ENCODE measurements at places on chromosomes 2 and 18.
A peak's percentile ranks its signal among the peaks of the same experiment; 100 is the strongest.

- DNase-seq = no peak
Measured at GRCh38 chr2:58967736-58968135, 726.6 kb upstream of the FANCL start.

- no peak for DNase-seq
Measured at GRCh38 chr2:231965102-231965501, 3.6 kb downstream of the DIS3L2 start.

- no peak for DNase-seq
Measured at GRCh38 chr2:85397925-85398331, 12.2 kb downstream of the CAPG start.

DNA sequence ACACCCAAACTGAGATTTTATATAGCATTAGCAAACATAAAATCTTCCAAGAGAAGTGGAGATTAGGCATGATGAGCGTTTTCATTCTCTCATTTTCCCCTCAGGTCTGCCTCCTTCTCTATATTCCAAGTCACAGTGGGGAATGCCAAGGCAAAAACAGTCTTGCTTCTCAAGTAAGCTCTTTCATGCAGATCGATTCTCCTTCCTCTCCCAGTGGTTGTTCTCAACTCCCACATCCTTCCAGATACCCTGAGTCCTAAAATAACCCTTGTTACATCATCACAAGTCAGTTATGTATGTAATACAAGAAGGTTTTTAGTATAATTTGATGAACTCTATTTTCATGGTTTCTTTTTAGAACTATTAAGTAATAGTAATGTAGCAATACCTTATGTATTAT is 150.6 kb downstream of the TXNL1 start:
- no peak for DNase-seq

DNA sequence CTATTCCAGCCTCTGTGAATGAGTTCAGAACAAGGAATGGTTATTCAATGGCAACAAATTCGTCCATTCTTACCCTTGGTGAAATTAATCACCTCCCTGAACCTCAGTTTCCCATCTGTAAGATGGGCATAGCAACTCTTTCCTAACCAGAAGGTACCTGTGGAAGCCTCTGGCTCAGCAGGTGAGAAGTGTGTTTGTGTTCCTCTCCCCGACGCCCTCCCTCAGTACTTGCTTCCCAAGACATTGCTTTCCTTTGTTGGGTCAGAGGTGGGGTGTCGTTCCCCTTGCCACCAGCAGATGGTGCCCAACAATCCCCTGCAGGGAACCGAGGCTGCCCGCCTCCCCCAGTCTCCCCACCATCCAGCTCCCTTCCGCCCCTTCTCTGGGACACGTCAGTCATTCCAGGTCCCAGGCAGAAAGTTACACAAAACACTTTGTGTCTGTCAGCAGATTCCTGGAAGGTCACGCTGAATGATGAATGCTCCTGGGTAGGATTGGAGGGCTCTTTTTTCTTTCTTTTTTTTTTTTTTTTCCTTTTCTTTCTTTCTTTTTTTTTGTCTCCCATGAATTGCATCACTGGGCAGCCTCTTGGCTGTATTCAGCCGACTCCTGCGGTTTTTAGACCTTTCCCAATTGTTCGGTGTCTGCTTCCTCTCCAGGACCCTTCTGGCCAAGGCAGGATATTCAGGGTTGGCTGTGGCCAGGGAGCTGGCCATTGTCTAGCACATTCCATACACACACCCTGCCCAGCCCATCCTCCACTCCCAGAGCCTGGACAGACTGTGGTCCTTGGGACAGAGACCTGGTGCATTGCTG is 117.3 kb downstream of the LPIN1 start:
- peak; percentile 48 for DNase-seq

DNA sequence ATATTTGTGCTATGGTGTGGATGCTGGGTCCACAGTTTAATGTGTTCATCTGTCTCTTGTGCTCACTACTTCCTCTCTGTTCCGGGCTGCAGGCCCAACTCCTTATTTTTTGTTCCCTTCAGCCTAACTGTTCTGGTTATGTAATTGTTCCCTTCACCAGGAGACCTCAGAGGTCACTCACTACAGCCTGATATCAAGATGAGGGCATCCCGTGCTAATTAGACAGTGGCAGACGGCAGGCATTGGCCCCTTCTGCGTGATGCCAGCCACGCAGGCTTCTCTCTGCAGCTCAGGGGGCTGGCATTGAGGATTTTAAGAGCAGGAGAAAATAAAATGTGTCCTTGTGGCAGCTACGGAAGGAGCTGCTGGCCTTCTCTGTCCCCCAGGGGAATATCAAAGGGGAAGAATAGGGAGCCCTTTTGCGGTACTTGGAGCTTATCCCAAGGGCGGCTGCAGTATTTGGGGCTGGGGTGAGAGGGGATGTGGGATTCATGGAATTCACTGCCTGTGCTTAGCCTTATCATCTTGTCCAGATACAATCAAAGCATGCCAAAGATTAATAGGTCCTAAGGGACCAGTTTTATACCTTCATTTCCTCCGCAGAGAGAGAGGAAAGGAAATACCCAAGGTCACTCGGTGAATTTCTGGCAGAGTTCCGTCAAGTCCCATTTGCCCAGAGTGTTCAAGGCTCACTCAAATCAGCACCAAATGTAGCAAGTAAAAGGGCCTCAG is 53.3 kb upstream of the TRIB2 start:
- DNase-seq = no peak

DNA sequence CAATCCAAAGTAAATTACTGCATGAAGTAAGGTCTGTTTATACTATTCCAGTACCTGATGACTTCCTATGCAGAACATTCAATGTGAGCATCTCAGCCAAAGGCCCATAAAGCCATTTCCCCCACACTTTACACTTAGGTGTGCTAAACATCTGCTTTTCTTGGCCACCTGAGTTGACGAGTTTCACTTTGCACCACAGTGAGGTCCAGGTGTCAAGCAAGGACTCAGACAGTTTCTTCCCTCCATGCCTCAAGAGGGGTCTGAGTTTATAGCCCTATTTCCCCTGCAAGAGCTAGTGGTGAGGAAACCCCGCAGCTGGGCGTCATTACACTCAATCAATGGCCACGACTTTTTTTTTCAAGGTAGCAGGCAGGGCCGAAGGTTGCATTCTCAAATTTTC is 107.7 kb downstream of the MREG start:
- DNase-seq = no peak

- no peak for DNase-seq
Measured at GRCh38 chr2:149573760-149574159, 13.8 kb downstream of the MMADHC start.

- DNase-seq = no peak
Measured at GRCh38 chr2:152058655-152059054, 40.2 kb downstream of the CACNB4 start.

All from substantia nigra (tissue), 51 donors.